Globus pallidus (tissue), 1 donor: ENCODE measurements at places on chromosomes 5 and 9.

- no peak for DNase-seq
These were observed 14.6 kb upstream of the RNU6ATAC start for GRCh38 chr9:134178768-134179551.

DNA sequence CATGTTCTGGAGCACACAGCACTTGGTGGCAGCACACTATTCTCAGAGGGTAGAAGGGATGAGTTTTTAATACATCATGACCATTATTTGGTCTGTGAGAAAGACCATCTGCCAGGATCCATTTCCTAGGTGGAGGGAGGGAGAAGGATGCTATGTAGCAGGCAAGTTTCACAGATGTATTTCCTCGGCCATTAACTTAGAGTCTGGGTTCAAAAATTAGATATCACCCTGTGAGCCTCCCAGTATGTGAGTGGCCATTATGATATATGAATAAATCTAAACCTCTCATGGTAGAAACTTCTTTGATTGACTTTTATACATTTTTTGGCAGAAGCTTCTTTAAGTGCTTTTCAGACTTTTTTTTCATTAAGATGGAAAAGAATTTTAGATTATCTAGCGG lies 133.9 kb downstream of the SREK1 start:
- no peak for DNase-seq

DNA sequence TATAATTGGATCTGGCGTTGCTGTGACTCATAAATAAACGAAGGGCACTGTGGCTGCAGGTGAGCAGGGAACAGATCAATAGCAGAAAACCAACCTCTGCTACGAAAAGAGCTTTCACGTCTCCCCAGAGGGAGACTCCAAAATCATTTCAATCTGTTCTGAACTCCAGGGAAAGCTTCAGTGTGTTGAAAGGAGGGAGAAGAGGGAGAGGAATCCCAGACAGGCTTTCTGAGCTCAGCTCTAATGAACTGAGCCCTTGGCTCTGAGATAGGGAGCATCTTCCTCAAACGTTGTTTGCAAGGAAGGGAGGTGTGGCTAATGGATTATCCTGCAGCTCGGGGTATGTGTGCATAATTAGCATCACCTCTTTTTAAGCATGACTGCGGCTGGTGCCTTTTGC lies 288.0 kb upstream of the IRX4 start:
- DNase-seq: no peak

DNA sequence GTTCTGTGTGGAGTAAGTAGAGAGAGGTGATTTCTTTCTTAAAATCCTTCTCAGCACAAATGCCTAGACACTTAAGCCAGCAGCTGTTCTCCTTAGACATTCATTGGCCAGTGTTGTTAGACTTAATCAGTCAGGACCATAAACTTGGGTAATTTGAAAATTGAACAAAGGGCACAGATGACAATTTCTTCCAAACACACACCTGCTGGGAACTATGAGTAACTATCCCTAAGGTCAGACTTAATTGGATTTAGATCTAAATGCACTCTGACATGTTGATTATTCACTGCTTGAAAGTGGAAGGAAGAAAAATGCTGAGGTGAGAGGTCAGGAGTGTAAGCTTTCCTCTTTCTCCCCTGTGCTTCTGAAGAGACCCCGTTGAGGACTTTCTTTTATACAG lies 1083.7 kb upstream of the DMAC1 start:
- DNase-seq: no peak

DNA sequence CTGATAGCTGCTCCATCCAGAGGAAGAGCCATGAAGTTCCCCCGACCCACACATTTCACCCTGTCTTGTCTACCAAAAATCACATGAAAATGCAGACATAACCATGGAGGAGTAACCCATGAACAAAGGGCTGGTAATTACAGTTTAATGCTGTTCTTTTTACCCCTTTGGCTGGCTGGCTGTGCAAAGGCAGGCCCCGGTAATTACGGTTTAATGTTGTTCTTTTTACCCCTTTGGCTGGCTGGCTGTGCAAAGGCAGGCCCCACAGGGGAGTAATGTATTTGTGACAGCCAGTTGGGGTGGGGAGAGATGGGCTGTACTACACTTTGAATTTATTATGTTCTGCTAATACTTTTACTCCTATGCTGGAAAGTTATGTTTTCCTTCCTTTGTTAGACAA lies 41.7 kb downstream of the PIK3R1 start:
- DNase-seq: no peak
